ENCODE measurements at places on chromosomes 11 and 22.
A peak's percentile ranks its signal among the peaks of the same experiment; 100 is the strongest.

- DNase-seq: no peak
Measured at GRCh38 chr11:46363455-46364005, 16.3 kb downstream of the DGKZ start.

DNA sequence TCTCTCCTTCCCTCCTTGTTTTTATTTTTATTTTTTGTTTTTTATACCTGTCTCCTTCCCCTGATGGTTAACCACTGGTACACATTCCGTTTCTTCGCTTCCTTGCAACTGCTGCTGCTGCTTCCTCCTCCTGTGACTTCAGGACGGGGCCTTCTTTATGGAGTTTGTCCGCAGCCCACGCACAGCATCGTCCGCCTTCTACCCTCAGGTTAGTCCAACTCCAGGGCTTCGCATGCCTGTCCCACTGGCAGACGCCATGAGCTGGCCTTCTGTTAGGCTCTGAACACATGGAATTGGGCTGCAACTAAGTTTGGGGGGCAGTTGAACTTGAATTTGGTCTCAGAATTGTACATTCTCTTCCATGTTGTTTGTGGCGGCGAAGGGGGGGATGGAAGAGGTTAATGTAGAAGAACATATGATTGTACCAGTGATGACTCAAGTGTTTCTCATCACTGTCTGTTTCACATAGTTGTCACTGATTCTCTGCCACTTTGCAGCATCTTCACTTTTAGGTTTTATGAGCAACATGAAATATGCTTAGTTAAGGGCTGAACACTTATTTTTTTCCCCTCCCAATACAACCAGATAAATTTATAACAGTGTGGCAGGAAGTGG, 83.0 kb upstream of the YWHAH start:
- DNase-seq: no peak

- no peak for DNase-seq
Measured at GRCh38 chr11:45590743-45591142, 74.7 kb downstream of the CHST1 start.

DNA sequence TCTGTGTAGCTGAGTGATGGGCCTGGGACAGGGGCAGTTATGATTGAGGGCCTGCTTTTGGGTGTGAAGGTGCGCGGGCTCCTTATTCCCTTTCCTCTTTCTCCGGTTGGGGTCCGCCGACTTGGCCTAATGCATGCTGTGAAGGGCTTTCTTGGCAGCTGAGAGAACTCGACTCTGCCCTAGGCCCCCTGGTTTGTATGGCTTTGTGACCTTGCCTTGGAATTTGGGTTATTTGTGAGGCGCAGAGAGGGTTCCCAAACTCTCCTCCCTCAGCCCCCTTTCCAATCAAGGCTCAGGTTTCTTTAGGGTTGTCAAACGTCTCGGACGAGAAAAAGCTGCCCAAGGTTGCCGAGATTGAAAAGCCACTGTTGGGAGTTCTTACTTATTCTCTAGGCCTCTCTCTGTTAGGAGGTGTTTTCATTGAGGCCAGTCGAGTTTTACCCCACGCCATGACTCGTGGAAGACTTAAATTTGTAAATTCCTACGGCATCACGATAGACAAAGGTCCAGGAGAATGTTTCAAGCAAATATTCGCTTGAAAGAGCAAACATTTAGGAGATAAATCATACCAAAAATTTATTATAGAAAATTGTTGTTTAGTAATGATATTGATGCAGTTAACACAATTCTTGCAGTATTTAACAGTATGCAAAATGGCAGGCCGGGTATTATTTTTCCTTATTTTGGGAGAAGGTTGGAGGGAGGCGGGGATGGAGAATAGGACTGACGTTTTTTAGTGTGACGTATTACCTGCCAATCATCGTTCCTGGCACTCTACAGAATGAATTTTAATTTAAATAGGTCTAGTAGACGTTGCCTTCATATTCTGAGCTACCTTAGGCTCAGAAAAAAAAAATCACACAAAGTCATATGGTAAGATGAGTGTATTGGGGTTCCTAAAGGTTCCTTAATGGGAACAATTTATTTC, 689 bp downstream of the PDHX start:
- DNase-seq: no peak

DNA sequence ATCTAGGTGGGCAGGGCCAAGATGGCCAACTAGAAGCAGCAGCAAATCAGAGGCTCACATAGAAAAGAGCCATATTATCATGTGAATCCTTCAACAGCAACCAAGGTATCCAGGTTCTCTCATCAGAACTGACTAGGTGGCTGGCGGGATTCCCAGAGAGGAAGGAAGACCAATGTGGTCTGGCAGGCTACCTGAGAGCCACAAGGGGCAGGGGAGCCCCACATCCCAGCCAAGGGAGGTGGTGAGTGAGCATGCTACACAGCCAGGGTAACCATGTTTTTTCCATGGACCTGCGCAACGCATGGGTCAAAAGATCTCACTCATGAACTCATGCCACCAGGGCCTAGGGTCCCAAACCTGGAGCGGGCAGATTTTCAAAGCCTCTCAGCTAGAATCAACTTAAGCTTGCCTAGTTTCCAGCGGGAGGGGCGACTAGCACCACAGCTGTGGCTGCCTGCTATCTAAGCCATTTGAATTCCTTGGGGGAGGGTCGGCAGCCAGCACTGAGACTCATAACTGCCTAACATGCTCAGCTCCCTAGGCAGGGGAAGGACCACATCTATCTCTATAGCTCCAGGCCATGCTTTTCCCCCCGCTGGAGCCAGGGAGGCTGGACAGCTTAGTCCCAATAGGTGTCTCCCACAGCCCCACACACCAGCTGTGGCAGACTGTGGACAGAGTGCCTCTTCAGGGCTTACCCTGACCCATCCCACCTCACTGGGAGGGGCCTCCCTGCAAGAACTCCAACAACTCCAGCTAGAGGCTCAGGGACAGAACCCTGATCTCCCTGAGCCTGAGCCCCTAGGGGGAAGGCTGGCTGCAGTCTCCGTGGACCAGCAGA, 28.7 kb upstream of the CASP12 start:
- no peak for DNase-seq

DNA sequence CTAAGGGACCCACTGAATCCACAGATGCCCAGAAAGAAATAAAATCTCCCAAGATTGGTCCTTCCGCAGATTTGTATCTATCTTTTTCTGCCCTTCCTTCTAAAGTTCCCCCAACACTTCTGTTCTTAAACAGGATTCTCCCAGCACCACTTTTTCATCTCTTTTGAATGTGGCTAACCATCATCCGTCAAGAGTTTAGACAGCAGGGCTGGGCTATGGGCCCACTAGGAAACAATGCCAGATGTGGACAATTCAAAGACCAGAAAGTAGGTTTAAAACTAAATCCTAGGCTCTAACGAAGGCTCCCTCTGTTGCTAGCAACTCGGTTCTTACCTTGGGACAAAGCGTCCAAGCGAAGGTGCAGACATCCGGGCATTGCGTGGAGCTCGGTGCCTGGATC, 100.0 kb downstream of the AMBRA1 start:
- no peak for DNase-seq

DNA sequence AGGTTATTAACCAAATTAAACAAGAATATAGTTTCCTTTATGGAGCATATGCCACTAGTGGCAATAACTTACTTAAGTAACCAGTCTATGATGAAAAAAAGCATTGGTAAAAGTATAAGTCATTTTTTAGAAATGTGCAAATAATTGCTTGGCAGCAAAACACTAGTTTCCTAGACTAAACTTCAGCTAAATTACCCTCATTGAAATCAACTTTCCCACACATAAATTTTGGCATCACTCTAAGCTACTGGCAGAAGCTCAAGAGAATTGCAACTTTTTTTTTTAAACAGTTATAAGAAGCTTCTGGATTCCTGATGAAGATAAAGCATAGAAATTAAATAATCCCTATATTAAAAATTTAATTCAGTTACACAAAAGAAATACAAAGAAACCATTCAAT, 12.5 kb downstream of the CCDC34 start:
- DNase-seq: no peak

GRCh38 chr11:65274735-65275682, 13.2 kb downstream of the POLA2 start:
- DNase-seq: no peak

- DNase-seq: no peak
Measured at GRCh38 chr11:33040862-33041453, 1.6 kb downstream of the TCP11L1 start.

GRCh38 chr11:58829786-58830185, 14.7 kb downstream of the GLYATL2 start:
- DNase-seq: peak; percentile 62

DNA sequence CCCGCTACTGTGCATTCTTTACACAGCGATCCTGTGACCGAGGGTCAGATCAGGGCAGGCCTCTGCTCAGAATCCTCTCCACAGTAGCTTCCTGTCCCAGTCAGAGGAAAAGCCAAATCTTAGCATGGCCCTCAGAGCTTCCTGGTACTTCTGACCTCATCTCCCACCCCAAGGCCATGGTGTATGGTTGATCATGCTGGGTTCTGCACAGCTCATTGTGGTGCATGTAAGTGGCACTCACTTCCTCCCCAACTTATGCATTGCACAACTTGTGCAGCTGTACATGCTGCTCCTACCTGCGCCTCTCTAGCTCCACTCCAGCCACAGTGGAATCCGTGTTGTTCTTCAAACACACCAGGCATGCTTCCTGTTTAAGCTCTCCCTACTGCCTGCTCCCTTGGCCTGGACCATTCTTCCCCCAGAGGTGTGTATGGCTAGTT, 20.3 kb downstream of the BMAL1 start:
- DNase-seq: no peak

DNA sequence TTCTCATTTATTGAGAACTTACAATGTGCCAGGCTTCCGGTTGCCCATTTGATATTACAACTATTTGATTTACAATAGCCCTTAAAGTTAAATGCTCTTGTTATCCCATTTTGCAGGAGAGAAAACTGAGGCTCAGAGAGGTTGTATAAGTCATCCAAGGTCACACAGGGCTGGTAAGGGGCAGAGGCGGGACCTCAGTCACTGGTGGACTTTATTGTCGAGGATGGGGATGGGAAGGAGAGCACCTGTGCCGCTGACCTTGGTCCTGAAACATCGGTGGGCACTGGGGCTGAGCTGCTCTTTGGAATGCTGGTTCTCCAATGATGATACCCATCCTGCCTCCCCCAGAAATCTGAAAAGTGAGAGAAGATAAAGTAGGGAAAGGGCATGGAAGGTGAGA, 265.4 kb downstream of the MIAT start:
- DNase-seq: no peak

DNA sequence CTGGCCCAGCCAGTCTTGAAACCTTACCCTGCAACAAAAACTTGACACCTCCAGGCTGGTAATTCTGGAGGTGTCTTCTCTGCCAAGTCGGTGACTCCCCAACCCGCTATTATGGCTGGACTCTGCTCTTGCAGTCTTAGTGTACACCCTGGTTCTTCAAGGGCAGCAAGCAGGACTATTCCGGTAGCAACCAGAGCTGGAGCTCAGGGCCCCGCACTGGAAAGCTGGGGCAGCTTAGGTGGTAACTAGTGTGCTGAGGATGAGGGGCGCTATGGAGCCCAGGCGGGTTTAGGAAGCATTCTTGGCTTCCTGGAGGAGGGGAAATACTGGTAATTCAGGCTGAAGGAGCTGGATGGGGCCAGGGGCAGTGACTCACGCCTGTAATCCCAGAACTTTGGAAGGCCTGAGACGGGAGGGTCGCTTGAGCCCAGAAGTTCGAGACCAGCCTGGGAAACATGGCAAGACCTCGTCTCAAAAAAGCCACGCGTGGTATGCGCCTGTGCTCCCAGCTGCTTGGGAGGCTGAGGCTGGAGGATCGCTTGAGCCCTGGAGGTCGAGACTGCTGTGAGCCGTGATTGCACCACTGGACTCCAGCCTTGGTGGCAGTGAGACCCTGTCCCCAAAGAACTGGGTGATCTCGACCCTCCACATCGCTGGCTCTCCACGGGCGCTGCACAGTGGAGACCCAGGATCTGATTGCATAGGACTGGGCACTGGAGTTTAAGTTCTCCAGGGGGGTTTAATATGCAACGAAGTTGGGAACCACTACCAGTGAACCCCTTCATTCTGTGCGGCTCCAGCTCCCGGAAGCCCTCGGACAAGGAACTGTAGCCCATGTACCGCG, 10.6 kb upstream of the AIFM3 start:
- peak; percentile 46 for DNase-seq

- no peak for DNase-seq
Measured at GRCh38 chr11:16047073-16047472, 309.3 kb downstream of the SOX6 start.

DNA sequence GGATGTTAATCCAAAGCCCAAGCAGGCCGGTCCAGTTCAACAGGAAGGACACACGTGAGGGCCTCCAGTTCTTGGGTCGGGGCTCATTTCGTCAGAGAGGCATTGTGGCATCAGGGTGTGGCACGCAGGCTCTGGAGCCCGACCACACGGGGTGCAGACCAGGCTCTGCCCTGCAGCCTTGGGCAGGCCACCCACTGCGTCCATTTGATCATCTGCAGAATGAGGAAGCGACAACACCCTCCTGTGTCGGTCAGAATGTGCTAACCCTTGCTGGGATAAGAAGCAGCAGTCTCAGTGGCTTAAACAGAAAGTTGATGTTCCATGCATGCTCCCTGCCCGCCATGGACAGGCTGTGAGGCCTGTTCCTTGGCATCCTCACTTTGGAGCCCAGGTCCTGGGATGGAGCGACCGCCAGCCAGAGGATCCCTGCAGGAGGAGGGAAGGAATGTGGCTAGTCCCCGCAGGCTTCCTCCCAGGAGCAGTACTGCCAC, 10.8 kb downstream of the RIBC2 start:
- peak; percentile 29 for DNase-seq

Data from epithelial cell of prostate (primary cell).